ENCODE measurements at places on chromosomes 12 and 14. TPM values are rescaled to one million over a fixed set of nuclear protein-coding genes. Genes with fewer than 3 reads are reported as not detected.

GRCh38 chr14:95871531-95871930 is 5.1 kb upstream of the TUNAR start:
- no peaks in the 10 kb centered on the region for H3K36me3 ChIP-seq
- no peaks in the 10 kb centered on the region for H3K4me1 ChIP-seq
- H3K27me3 ChIP-seq, result peaks cover 27% of the 10 kb centered on the region
- H3K4me3 ChIP-seq, result no peak overlapping the region

- DNase-seq, result no peak
- H3K4me3 ChIP-seq, result no peak overlapping the region
- peaks cover 8% of the 10 kb centered on the region for H3K4me1 ChIP-seq
- H3K27me3 ChIP-seq, result no peaks in the 10 kb centered on the region
- no peak overlapping the region for H3K27ac ChIP-seq
Measured at GRCh38 chr12:62654326-62655241, 188.0 kb downstream of the MON2 start.

DNA sequence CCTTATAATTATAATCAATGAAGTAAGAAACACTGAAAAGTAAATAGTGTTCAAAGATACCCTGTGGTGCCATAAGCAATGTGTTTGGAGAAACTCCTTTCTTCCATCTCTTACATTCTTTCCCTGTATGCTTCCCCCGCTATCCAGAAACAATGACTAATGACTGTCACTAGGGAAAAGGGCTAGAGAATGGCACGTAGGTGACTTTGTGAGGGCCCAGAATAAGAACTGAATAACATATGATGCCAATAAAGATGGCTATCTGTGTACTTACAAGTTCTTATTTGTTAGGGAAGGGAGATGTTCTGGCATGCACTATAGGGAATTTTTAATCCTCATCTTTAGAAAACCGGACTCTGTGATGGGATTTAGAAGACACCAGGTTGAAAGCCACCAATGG is 4.7 kb upstream of the KRT7 start:
- no peak overlapping the region for H3K27ac ChIP-seq
- peaks cover 14% of the 10 kb centered on the region for H3K27me3 ChIP-seq
- H3K4me1 ChIP-seq, result no peaks in the 10 kb centered on the region
- H3K36me3 ChIP-seq, result no peaks in the 10 kb centered on the region
- H3K4me3 ChIP-seq, result no peak overlapping the region

Gene SLC41A2
- total RNA-seq, result 1.7 TPM

DNA sequence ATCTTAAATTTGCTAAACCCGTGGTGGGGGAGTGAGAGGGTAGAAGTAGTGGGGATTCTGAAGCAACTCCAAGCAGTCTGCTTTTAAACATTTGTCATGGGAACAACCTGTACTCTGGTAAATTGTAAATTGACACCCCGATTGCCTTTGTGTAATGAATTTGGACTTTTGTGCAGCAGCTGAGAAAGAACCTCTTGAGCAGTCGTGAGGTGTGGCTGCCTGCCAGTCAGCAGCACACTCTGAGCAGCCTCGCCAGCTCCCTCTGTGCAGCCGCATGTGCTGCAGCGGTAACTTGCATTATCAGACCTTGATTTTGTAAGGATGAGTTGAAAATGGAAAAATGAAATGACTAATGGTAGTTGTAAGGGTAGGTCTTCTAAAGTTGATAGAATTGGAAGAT is 74.3 kb downstream of the SUSD6 start:
- peaks cover 51% of the 10 kb centered on the region for H3K4me1 ChIP-seq
- H3K27me3 ChIP-seq, result no peaks in the 10 kb centered on the region
- H3K36me3 ChIP-seq, result peaks cover 5% of the 10 kb centered on the region
- H3K4me3 ChIP-seq, result no peak overlapping the region

DNA sequence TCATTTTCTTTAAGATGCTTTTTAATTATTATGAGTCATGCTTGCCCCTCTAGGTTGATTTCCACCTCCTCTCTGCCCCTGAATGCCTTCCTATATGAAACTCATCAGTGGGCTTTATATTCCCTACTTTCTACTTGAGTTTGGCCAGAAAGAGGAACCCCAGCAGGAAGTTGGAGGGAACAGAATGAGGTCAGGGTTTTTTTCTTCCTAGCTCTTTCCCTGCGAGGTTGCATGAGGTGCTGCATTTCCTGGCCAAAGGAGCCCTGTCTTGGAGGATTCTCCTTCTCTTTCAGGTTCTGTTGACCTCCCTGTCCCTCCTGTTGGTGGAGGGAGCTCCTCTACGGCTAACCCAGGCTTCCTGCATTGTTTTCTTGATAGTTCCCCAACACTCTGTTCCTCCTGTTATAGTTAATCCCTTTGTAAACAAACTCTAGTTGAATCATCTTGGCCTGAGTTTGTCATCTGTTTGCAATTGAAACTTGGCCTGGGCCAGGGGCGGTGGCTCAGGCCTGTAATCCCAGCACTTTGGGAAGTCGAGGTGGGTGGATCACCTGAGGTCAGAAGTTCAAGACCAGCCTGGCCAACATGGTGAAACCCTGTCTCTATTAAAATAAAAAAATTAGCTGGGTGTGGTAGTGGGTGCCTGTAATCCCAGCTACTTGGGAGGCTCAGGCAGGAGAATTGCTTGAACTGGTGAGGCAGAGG is 15.3 kb upstream of the SPIC start:
- H3K4me3 ChIP-seq, result no peak overlapping the region
- H3K27me3 ChIP-seq, result no peaks in the 10 kb centered on the region
- H3K27ac ChIP-seq, result no peak overlapping the region

GRCh38 chr12:83865431-83865830 is 1047.2 kb downstream of the SLC6A15 start:
- no peaks in the 10 kb centered on the region for H3K4me1 ChIP-seq
- H3K27me3 ChIP-seq, result no peaks in the 10 kb centered on the region
- H3K27ac ChIP-seq, result no peak overlapping the region
- no peak for DNase-seq
- no peaks in the 10 kb centered on the region for H3K36me3 ChIP-seq

GRCh38 chr12:4143896-4144295 is 129.7 kb upstream of the CCND2 start:
- no peaks in the 10 kb centered on the region for H3K27me3 ChIP-seq
- peaks cover 68% of the 10 kb centered on the region for H3K4me1 ChIP-seq
- H3K36me3 ChIP-seq, result no peaks in the 10 kb centered on the region
- DNase-seq, result no peak
- H3K4me3 ChIP-seq, result no peak overlapping the region
- H3K27ac ChIP-seq, result no peak overlapping the region

DNA sequence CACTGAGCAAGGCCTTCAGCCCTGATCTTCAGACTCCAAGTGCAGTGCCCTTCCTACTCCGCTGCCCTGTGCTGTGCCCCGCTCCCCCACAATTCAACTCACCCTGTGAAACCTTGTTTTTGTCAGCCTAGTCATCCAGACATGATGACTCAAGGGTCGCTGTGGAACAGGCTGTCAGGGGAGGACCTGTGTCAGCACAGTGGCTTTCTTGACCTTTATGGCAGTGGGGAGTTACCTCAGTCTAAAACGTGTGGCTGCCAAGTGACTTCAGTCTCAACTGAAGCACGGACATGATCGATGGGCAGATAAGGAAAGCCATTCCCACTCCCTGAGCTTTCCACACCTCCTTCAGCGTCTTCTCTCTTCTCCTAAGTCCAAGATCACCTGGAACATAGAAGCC is 16.3 kb upstream of the FLVCR2 start:
- no peak overlapping the region for H3K27ac ChIP-seq
- H3K36me3 ChIP-seq, result no peaks in the 10 kb centered on the region
- no peak overlapping the region for H3K4me3 ChIP-seq
- peaks cover 37% of the 10 kb centered on the region for H3K4me1 ChIP-seq
- DNase-seq, result no peak

DNA sequence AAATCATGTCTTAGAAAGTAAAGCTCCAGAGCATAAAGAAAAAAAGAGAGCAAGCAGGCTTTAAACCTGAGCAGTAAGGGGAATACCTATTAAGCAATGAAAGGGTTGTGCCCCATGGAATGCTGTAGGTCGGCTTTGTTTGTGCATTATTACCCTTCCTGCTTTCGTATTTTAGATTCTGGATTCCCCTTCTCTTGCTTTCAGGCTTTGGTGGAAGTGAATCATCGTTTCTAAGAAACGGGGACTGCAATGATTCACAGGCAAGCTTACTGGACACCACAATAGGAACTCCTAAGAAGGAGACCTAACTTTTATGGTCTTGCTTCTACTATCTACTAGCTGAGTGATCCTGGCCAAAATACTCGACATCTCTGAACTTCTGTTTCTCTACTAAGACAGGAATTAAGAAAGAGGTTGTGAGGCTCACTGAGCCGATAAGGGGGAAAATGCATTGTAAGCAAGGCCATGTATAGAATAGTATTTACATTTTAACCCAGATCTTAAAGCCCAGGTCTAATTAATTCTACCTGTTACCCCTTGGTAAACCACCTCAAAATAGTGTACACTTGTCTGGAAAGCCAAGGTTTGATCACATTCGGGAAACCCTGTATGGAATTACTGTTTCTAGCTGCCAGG is 1.2 kb upstream of the BMAL2 start:
- no peak overlapping the region for H3K27ac ChIP-seq
- no peak for DNase-seq
- H3K4me3 ChIP-seq, result no peak overlapping the region
- peaks cover 34% of the 10 kb centered on the region for H3K27me3 ChIP-seq

GRCh38 chr12:88228720-88229119 is 86.6 kb downstream of the TMTC3 start:
- no peak for DNase-seq
- H3K4me3 ChIP-seq, result no peak overlapping the region
- no peaks in the 10 kb centered on the region for H3K4me1 ChIP-seq
- no peak overlapping the region for H3K27ac ChIP-seq
- no peaks in the 10 kb centered on the region for H3K27me3 ChIP-seq

DNA sequence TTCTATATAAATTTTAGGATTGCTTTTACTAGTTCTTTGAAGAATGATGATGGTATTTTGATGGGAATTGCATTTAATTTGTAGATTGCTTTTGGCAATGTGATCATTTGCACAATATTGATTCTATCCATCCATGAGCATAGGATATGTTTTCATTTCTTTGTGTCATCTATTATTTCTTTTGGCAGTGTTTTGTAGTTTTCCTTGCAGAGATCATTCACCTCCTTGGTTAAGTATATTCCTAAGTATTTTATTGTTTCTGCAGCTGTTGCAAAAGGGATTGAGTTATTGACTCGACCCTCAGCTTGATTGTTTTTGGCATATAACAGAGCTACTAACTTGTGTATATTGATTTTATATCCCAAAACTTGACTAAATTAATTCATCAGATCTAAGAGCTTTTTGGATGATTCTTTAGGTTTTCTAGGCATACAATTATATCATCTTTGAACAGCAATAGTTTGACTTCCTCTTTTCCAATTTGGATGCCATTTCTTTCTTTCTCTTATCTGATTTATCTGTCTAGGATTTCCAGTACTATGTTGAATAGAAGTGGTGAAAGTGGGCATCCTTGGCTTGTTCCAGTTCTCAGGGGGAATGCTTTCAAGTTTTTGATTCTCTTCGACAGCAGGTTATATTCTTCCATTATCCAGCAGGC is 668.1 kb downstream of the SLC16A7 start:
- no peak overlapping the region for H3K4me3 ChIP-seq
- no peak overlapping the region for H3K27ac ChIP-seq
- no peak for DNase-seq
- H3K27me3 ChIP-seq, result no peaks in the 10 kb centered on the region
- H3K4me1 ChIP-seq, result no peaks in the 10 kb centered on the region

Gene ACVRL1
- total RNA-seq, result not detected

DNA sequence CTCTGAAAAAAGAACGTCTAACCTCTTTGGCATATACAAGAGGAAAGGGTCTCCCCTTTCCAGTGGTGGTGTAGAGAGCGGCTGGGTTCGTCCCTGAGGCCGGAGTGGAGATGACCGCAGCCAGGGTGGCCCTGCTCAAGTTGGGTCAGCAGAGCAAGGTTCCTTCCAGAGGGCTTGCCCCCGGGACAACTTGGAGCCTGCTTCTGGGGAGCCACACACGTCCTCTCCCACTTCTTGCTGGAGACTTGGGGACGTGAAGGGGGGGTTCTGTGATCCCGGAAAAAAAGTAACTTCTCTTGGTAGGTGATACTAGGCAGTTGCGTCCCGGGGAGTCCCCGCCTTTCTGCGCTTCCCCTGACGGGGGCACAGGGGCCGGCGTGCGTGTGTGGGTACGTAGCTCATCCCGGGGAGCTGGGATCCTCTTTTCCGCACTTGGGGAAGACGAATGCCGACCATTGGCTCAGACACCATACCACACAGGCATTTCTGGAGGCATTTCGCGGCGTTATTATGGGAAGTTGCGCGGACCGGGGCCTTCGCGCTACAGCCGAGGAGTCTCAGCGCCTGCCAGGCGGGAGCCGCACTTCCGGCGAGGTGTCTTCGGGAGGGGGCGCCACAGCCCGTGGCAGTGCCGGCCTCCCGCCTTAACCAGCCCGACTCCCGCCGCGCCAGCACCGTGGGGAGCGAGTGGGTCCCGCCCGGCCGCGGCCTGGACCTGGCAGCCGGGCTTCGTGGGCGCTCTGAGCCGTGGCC is 14.8 kb upstream of the PAX9 start:
- no peak overlapping the region for H3K27ac ChIP-seq
- H3K27me3 ChIP-seq, result peaks cover 78% of the 10 kb centered on the region
- peaks cover 3% of the 10 kb centered on the region for H3K4me1 ChIP-seq
- H3K4me3 ChIP-seq, result no peak overlapping the region
- DNase-seq, result no peak

GRCh38 chr14:73289308-73289707 is 52.0 kb downstream of the PAPLN start:
- H3K27ac ChIP-seq, result no peak overlapping the region
- H3K4me1 ChIP-seq, result no peaks in the 10 kb centered on the region
- DNase-seq, result no peak
- peaks cover 35% of the 10 kb centered on the region for H3K36me3 ChIP-seq
- H3K4me3 ChIP-seq, result no peak overlapping the region
- H3K27me3 ChIP-seq, result no peaks in the 10 kb centered on the region

Gene CLEC4A
- total RNA-seq, result 1.0 TPM

Gene PAX9
- total RNA-seq, result not detected

DNA sequence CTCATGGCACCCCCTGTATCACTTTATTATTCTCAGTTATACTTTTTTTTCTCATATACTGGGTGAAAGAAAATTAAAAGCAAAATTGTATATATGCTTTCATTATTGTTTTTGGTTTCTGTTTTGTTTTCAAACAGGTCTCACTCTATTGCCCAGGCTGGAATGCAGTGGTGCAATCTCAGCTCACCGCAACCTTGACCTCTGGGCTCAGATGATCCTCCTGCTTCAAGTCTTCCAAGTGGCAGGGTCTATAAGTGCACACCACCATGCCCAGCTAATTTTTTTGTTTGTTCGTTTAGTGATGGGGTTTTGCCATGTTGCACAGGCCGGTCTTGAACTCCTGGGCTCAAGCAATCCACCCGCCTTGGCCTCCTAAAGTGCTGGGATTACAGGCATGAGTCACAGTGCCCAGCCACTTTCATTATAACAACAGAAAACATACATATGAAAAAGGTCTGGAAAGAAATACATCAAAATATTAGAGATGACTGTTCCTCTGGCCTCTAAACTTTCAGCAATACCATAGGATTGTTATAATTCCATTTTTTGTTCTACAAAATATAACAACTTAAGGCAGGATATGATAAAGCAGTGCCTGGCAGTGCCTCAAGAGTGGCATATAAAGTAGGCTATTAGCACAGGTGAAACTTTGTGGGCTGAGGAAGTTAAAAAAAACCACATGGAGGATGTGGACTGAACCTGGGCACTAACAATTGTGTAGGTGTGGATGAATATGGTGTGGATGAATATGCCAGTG is 5.8 kb upstream of the NTN4 start:
- DNase-seq, result no peak
- H3K4me1 ChIP-seq, result peaks cover 6% of the 10 kb centered on the region
- H3K27ac ChIP-seq, result no peak overlapping the region
- H3K27me3 ChIP-seq, result peaks cover 3% of the 10 kb centered on the region
- H3K36me3 ChIP-seq, result no peaks in the 10 kb centered on the region
- H3K4me3 ChIP-seq, result no peak overlapping the region

GRCh38 chr14:33307691-33308251 is 369.1 kb downstream of the NPAS3 start:
- no peak overlapping the region for H3K27ac ChIP-seq
- H3K4me3 ChIP-seq, result no peak overlapping the region
- no peaks in the 10 kb centered on the region for H3K4me1 ChIP-seq
- no peak for DNase-seq
- H3K36me3 ChIP-seq, result no peaks in the 10 kb centered on the region

All from CD4-positive, alpha-beta T cell (primary cell).